ENCODE measurements at places on chromosomes 2 and 18.

GRCh38 chr2:237315829-237316225 lies 98.1 kb downstream of the COL6A3 start:
- no peak for DNase-seq

DNA sequence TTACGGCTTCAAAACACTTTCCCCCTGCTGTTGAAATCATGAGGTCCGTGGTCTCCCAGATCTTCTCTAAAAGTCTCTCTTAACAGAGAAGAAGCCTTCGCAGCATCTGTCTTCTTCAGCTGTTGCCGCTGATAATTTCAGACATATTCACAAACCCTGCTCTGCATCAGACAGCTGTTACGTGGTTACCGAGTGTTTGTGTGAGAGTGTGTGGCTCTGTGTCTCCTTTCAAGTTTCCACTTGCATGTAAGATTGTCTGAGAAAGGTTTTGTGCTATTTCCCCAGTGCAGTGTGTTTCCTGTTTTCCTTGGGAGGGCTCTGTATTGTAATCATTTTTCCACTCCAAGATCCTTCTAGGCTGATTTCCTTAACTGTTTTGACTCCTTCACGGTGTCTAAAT lies 32.8 kb downstream of the MAIP1 start:
- DNase-seq: no peak

- no peak for DNase-seq
Measured at GRCh38 chr18:36592282-36592681, 236.5 kb downstream of the TPGS2 start.

GRCh38 chr2:84942964-84943421 lies 28.0 kb upstream of the KCMF1 start:
- no peak for DNase-seq

DNA sequence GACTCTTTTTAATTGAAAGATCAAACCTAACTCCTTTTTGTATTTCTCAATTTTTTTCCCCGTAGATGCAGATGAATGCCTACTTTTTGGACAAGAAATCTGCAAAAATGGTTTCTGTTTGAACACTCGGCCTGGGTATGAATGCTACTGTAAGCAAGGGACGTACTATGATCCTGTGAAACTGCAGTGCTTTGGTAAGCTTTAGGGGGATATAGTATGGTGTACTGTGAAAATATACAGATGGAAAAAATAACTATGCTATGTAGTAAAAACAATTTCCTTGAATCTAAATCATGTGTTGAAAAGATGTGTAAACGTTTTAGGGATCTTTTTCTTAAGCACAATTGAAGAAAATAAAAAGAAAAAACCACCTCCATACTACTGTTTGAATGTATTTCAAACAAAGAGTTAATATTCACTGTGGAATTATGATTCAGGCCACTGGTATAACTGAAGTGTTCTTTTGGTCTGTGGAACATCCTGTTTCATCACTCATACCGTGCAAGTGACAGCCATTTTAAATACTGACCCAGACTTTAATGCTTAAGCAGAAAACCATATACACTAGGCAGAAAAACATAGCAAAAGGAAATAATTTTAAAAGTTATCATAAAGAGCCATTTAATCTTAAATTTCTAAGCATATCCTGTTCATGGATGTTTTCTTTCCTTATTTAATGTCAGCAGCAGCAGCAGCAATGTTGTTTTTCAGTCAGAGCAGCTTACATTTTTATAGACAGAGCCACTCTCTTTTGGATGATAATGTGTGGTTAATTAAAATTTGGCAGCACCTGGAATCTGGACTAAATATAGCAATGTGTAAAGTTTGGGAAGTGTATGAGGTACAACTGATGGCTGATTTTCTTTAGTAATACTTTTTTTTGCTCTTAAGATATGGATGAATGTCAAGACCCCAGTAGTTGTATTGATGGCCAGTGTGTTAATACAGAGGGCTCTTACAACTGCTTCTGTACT lies 112.8 kb upstream of the RASGRP3 start:
- DNase-seq: no peak

DNA sequence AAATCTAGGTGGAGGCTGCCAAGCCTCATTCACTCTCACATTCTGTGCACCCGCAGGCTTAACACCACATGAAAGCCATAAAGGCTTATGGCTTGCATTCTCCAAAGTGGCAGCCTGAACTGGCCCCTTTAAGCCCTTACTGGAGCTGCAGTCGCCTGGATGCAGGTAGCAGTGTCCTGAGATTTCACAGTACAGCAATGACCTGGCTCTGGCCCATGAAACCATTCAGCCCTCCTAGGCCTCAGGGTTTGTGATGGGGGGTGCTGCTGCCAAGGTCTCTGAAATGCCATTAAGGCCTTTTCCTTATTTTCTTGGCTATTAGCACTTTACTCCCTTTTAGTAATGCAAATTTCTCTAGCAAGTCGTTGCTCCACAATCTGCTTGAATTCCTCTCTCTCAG lies 48.6 kb downstream of the RNMT start:
- no peak for DNase-seq

GRCh38 chr2:148554459-148555247 lies 89.9 kb upstream of the EPC2 start:
- DNase-seq: peak; percentile 50

GRCh38 chr2:62227386-62228075 lies 31.6 kb downstream of the B3GNT2 start:
- no peak for DNase-seq

GRCh38 chr18:36756242-36756641 lies 72.6 kb downstream of the TPGS2 start:
- DNase-seq: no peak

DNA sequence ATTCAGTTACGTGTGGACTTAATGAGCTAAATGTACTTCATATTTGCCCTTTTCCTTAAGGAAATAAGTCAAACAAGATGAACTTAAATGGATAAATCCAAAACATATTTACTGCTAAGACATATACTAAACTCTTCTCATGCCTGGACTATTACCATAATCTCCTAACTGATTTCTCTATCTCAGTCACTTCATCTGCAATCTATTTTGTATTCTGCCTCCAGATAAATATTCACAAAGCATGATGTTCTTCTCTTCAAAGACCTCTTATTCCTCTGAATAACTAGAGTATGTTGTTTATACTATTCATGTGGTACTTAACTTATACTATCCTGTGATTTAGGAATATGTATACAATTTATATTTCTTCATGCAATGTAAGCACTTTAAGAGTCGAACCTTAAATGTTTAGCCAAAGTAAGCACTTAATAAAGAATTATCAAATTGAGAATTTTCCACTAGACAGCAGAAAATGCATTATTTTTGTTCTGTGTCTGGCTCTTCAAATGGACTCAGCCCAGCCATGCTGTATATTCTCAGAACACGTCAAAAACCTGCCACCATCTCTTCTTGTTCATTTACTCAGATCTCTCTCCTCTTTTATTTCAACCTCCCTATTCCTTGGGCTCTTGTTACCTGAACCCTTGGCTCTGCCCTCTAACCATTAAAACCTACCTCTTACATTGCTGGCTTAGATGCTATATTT lies 79.9 kb upstream of the ARHGAP28 start:
- DNase-seq: no peak

DNA sequence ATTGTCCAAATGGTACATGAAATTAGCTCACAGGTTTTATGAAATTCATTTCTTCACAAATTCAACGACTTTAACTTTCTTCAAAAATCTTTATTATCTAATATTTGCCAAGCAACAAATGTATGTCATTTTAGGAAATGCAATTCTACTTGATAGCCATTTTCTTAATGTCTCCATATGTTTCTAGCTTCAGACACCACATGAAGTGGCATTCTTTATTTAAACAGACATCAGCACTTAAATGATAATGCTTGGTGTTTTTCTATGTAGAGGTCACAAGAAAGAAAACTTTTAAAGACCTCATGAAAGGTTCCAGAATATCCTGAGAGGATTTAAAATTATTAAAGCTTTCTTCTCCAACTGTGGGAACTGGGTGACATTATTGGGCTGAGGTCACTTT lies 44.2 kb upstream of the XIRP2 start:
- no peak for DNase-seq

- no peak for DNase-seq
Measured at GRCh38 chr2:191627518-191627917, 50.4 kb upstream of the NABP1 start.

DNA sequence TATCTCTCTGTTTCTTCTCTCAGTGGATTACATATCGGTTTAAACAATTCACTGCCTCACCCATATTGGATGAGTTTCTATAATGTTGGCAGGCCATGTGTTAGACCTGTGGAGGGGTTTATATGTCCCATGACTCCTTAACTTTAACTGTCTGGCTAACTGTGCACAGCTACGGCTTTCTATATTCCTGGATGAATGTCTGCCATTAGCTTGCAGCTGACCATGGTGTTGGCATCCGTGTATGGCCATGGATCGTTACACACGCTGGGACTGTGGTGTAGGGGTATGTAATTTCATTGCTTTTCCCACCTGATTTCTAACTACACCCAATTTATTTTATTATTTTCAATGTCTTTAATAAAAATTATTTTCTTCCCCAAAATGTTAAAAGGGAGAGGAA lies 3.3 kb upstream of the TANC1 start:
- no peak for DNase-seq

DNA sequence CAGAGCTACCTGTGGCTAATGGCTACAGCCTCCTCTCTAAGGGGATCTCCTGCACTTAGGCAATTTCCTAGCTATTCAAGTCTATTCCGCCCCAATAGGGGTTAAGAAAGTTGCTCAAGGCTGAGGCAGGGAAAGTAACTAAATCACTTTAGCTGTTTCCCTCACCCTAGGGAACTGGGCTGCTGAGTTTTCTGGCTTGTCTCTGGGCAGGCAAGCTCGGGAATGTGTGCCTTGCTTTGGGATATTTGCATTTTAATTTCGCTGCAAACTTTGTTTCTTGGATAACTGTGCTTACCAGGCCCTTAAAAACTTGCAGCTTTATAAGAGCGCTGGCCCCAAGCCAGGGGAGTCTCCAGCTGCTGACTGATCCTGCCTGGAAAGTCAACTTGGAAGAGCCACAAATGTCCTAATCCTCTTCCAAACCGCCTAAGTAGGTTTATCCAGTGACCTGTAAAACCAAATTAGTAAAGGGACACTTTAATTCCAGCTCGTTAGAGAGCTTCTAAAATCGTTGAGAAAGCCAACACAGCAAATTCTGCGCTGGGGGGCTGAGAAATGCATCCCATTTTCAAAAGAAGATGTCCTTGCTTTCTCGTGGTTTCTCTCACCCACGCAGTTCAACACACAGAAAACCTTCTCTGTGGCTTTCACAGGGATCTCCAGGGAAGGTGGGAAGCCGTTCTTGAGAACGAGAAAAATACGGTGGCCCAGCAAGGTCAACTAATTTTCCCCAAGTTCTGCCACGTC lies 59.5 kb upstream of the SP3 start:
- no peak for DNase-seq

DNA sequence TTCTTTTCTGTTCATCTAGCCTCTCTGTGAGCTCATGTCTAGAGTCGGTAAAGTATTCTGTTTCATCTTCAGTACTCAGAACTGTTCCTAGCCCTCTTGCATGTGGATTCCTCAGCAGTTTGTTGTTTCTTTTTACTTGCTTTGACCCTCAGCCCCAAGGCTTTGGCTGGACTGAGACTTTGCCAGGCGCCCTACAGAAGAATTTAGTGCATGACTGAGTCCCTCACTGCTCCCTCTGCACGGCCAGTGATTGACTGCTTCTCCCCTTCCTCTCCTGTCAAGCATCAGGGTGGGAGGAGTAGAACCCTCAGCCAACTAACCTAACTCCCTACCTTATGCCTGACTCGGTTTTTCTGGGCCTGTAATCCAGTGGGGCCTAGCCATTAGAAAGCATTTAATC lies 109.8 kb downstream of the ESCO1 start:
- no peak for DNase-seq

- DNase-seq: no peak
Measured at GRCh38 chr2:18900691-18901141, 311.3 kb upstream of the NT5C1B start.

- no peak for DNase-seq
Measured at GRCh38 chr2:121492409-121492808, 38.3 kb upstream of the RNU4ATAC start.

DNA sequence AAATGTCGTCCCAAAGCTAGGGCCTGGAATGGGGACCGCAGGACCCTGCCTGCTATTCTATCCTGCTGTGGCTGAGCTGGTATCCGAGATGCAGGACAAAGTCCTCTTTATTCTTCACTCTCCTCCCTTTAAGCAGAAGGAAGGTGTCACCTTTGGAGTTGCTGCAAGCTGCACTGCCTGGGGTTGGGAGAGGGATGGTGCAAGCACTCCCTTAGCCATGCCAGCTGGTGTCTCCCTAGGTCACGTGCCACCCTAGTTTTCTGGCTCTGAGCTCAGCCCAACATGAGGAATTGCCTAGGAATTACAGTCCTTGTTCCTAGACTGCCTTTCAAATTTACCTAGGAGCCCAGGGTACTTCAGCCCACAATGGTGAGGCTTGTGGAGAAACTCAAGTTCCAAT lies 21.4 kb upstream of the FAM228A start:
- DNase-seq: no peak

DNA sequence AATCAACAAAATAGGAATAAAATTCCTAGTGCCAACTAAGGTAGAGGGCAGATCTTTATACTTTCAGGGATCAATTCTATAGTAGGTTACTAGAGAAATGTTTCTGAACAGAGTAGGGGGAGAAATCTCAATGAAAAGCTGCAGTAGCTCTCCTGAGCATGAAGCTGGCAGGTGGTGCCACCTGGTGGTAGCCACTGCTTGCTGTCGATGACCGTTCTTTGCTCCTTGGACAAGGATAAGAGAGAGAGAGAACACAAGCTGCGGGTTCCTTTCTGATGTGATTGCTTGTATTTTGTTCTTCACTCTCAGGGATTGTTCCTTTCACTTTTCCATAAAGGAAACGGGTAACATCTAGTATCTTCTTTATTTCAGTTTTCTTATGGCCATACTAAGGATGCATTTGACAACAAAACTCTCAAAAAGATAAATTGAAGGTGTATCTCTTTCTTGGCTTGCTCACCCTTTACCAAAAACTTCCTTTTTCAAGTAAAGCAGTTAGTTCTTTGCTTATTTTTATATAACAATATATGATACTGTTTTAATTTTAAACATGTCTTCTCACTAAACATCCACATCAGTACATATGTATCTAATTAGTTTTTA lies 18.6 kb upstream of the MRPL19 start:
- DNase-seq: peak; percentile 85

- no peak for DNase-seq
Measured at GRCh38 chr2:155389224-155389623, 690.7 kb downstream of the KCNJ3 start.

- DNase-seq: no peak
Measured at GRCh38 chr2:186882511-186883071, 33.6 kb upstream of the ZSWIM2 start.

GRCh38 chr18:35553300-35553699 lies 28.2 kb upstream of the GALNT1 start:
- no peak for DNase-seq

DNA sequence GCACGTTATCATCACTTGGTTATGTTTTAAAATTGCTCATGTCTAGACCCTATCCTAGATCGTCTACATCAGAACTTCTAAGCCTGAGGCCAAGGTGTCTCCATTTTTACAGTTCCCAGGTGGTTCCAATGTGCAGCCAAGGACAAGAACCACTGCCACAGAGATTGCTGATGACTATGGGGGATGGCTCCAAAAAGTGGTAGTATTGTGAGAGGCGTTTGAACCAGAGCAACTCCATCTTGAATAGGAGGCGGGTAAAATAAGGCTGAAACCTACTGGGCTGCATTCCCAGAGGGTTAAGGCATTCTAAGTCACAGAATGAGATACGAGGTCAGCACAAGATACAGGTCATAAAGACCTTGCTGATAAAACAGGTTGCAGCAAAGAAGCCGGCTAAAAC lies 212.6 kb upstream of the FBXO11 start:
- DNase-seq: no peak

All from WTC11 (cell line).